CD4-positive, alpha-beta T cell (primary cell): ENCODE measurements at places on chromosomes 2 and 18. TPM values are rescaled to one million over a fixed set of nuclear protein-coding genes. Genes with fewer than 3 reads are reported as not detected.

DNA sequence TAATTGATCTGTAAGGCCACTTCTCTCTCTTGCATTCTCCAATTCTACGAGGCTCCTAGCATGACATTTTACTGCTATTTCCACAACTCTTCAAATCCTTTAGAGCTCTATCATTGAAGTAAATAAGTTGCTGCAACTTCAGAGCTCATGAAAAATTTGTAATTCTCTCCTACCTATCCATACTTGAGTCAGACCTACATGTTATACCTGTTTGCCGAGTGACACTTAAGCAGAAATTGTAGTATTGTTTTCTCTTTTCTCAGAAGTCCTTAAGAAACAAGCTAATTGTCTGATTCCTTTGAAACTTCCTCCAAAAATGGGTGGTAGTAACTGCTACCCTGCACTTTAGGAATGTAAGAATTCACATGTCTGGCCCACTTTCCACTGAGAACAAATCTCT is 26.1 kb downstream of the GALM start:
- peaks cover 71% of the 10 kb centered on the region for H3K4me1 ChIP-seq
- H3K27ac ChIP-seq: peak overlapping the region; percentile 8
- peaks cover 41% of the 10 kb centered on the region for H3K36me3 ChIP-seq
- no peak for DNase-seq

DNA sequence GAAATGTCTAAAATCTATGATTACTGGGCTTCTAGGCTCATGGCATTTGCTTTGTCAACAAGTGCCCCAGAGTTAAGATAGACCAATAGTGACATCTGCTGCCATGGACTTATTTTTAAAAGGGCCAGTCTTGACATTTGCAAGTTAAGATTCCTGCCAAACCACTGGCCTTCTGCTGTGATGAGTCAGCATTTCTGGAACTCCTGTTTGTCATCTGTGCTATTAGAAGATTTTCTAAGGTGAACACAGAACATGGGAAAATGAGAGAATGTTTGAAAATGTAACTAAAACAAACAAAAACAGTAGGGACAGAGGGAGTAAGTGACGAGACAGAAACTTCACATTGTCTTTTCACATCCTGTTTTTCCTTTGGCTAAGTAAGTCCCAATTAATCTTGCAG is 93.7 kb upstream of the WDR75 start:
- no peaks in the 10 kb centered on the region for H3K36me3 ChIP-seq
- H3K27ac ChIP-seq: no peak overlapping the region
- H3K27me3 ChIP-seq: no peaks in the 10 kb centered on the region
- H3K4me3 ChIP-seq: no peak overlapping the region
- H3K4me1 ChIP-seq: no peaks in the 10 kb centered on the region

- no peak overlapping the region for H3K4me3 ChIP-seq
- no peaks in the 10 kb centered on the region for H3K36me3 ChIP-seq
- peak; percentile 35 for DNase-seq
- no peaks in the 10 kb centered on the region for H3K27me3 ChIP-seq
- H3K27ac ChIP-seq: no peak overlapping the region
These were observed 36.0 kb downstream of the FARP2 start for GRCh38 chr2:241391892-241392665.

DNA sequence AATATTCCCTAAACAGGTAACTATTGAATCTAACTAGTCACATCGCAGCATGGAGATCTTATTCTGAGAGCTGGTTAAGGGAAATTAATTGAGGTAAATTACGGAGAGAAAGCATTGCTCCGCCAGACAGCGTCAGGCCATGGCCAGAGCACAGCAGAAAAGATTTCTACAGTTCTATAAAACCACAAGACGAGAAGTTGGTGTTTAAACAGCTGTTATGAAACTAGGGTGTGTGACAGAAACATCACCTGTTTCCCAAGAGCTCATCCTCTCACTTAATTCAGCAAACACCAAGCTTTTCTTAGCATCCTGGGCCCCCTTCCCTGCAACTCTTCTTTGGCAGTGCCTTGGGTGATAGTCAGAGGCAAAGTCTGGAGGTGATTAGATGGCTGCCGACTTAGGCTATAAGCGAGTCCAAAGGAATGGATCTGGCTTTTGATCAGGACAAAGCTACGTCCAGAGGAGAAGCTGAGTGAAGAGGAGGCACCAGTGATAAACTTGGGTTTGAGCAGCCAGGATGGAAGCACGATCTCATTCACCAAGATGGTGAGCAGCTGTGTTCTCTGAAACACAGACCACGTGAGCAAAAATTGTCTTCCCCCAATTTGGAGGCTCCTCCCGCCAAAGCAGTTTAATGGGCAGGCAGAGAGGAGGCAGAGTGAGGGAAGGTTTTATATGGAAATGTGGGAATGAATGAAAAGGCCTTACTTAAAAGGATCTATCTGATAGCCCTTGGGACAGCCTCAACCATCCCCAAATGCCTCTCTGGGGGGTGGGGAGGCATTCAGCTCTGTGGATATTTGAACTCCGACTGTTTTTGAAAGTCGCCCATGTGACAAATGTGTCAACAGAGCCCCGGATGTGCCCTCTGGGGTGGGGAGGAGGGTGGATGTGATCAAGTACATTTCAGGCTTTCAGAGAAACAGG is 57.8 kb downstream of the PKDCC start:
- H3K4me3 ChIP-seq: peak overlapping the region; percentile 42
- no peaks in the 10 kb centered on the region for H3K36me3 ChIP-seq
- no peaks in the 10 kb centered on the region for H3K27me3 ChIP-seq
- DNase-seq: peak; percentile 80

Gene KCNS3
- not detected for total RNA-seq
